ENCODE measurements at places on chromosomes 16 and 17. TPM values are rescaled to one million over a fixed set of nuclear protein-coding genes. Genes with fewer than 3 reads are reported as not detected.

The USP43 gene
- not detected for total RNA-seq

The COTL1 gene
- total RNA-seq = 134 TPM

The CFAP119 gene
- 2.7 TPM for total RNA-seq

The TTYH2 gene
- 2.4 TPM for total RNA-seq

The KRT36 gene
- total RNA-seq = not detected

The HBA2 gene
- total RNA-seq = not detected

The CD300LB gene
- total RNA-seq = not detected

The LHX1 gene
- total RNA-seq = 0.49 TPM

The FOXL1 gene
- total RNA-seq = 0.90 TPM

The CCDC78 gene
- 1.8 TPM for total RNA-seq

The TPSAB1 gene
- total RNA-seq = not detected

The PRKCB gene
- total RNA-seq = 0.16 TPM

The CTRL gene
- 0.27 TPM for total RNA-seq

The KRTAP9-8 gene
- total RNA-seq = not detected

The MGRN1 gene
- 24.5 TPM for total RNA-seq

The NACA2 gene
- total RNA-seq = not detected

The GAS7 gene
- total RNA-seq = 22.2 TPM

The CSNK2A2 gene
- total RNA-seq = 48.4 TPM

The CCL8 gene
- total RNA-seq = not detected

The DOC2A gene
- not detected for total RNA-seq

The PPP1R1B gene
- 4.1 TPM for total RNA-seq

The GNGT2 gene
- total RNA-seq = 0.45 TPM

The EVPLL gene
- not detected for total RNA-seq

The ABCA10 gene
- 7.5 TPM for total RNA-seq

The ZP2 gene
- total RNA-seq = not detected

The PRSS22 gene
- total RNA-seq = not detected

The STX1B gene
- 2.3 TPM for total RNA-seq

The ZNF200 gene
- 9.7 TPM for total RNA-seq

The HLF gene
- 4.4 TPM for total RNA-seq

The PIGW gene
- 12.7 TPM for total RNA-seq

The PGP gene
- 7.6 TPM for total RNA-seq

The SLC52A1 gene
- total RNA-seq = 0.25 TPM

The CSF3 gene
- total RNA-seq = not detected

The FA2H gene
- not detected for total RNA-seq

The SNX20 gene
- not detected for total RNA-seq

The PYY gene
- not detected for total RNA-seq

The CMTM2 gene
- not detected for total RNA-seq

The KRTAP4-3 gene
- total RNA-seq = not detected

The KRT31 gene
- 0.09 TPM for total RNA-seq

The PRSS33 gene
- total RNA-seq = not detected

The SARM1 gene
- total RNA-seq = 7.8 TPM

The HBZ gene
- total RNA-seq = not detected

The HOXB1 gene
- total RNA-seq = not detected

The PLK1 gene
- 16.8 TPM for total RNA-seq

The OR3A3 gene
- total RNA-seq = not detected

The SECTM1 gene
- total RNA-seq = 34.2 TPM

The STRADA gene
- 36.4 TPM for total RNA-seq

The SPATA22 gene
- not detected for total RNA-seq

The USP31 gene
- 9.0 TPM for total RNA-seq

The PSMC5 gene
- total RNA-seq = 68.2 TPM

The SPEM1 gene
- not detected for total RNA-seq
